ENCODE measurements at places on chromosomes 4 and X.
A peak's percentile ranks its signal among the peaks of the same experiment; 100 is the strongest.

GRCh38 chr4:63814171-63814964 is 594.9 kb downstream of the TECRL start:
- no peak for DNase-seq

DNA sequence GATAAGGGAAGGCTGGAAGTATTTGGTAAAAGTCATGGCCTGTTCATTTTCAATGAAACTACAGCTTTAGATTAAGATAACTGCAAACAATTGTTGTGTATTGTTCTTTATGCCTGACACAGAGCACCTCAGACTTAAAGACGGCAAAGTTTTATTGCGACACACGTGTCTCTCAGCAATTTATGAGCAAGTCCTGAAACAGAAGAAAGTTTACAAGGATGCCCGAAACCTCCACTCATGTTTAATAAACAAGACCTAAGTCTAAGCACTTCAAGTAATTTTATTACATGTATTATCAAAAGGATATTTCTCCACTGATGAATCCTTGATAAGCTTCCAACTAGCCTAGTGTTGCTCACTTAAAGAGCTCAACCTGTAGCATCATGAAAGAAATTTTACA is 51.0 kb downstream of the DHX15 start:
- DNase-seq = no peak

DNA sequence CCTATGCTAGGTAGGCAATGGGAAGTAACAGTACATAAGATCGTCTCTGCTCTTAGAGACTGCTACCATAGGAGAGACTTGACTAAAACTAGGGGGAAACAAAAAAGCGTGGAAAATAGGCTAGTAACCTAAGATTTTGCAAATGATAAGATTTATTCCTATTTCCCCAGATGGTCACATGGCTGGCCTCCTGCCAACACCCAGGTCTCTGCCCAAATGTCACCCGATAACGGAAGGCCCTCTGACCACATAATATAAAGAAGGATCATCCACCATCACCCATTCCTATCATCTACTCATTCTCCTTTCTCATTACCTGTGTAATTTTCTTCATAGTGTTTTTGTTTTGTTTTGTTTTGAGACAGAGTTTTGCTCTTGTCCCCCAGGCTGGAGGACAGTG is 4.7 kb downstream of the LAMP2 start:
- no peak for DNase-seq

DNA sequence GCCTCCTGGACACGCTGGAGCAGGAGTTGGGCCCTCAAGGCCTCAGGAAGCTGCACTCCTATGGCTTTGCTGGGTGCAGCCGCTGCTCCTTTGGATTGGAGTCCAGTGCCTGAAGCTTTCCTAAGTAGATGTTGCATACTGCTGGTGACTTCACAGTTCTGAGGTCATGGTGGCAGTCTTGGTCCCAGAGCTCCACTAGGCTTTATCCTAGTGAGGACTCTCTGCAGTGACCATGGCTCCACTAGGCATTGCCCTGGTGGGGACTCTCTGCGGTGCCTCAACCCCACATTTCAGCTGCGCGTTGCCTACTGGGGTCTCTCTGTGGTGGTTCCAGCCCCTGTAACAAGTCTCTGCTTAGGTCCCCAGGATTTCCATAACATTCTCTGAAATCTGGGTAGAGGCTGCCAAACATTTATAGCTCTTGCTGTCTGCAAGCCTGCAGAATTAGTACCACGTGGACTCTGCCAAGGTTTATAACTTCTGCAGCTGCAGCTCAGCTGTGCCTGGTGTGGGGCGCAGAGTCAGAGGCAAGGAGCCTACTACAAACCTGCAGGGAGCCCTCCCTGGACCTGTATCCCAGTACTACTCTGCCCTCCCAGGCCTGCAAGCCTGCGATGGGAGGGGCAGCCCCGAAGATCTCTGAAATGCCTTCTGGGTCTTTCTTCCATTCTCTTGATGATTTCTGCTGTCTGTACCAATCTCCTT is 46.0 kb upstream of the NFKB1 start:
- no peak for DNase-seq

- DNase-seq = no peak
Measured at GRCh38 chrX:13341491-13342101, 21.7 kb upstream of the ATXN3L start.

DNA sequence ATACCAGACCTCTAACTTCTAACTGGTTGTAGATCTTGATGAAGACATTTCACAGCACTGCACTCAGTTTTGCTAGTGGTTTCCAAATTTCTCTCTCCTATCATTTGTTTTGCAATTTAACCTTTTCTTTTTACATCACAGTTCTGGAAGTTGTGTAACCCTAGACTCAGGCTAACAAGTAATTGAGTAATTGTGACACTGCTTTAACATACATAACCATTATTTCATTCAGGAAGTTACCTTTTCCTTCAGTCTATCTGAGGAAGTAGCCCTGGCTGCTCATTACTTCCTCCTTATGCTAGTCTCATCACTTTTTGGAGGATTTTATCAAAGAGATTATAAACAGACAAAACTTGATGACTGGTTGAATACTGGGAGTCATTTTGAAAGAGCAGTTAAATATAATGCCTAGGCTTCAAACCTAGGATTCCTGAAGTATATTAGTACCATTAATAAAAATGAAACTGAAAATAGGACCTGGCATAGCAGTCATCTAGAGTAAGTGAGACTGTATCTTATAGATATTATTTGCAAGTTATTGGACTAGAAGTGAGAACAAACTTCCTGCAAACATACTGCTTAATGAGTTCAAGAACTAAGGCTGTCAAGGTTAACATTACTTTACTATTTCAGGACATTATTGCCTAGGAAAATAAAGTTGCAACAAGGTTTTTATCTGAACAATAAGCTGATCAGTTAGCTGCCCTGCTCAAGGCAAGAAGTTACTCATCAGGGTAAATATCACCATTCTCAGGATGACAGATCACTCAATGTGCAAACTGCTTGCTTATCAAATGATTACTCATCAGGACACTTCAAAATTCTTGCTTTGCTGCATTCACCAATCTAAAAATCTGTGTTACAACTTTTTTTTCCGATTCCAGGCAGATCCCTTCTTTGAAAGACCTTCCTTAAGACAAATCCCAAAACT is 25.6 kb upstream of the TEX13C start:
- peak; percentile 3 for DNase-seq

GRCh38 chr4:30879855-30880598 is 159.9 kb downstream of the PCDH7 start:
- no peak for DNase-seq

- no peak for DNase-seq
Measured at GRCh38 chrX:149799095-149799714, 17.5 kb downstream of the MAGEA9 start.

GRCh38 chr4:184807256-184807655 is 18.5 kb downstream of the ACSL1 start:
- DNase-seq = no peak

DNA sequence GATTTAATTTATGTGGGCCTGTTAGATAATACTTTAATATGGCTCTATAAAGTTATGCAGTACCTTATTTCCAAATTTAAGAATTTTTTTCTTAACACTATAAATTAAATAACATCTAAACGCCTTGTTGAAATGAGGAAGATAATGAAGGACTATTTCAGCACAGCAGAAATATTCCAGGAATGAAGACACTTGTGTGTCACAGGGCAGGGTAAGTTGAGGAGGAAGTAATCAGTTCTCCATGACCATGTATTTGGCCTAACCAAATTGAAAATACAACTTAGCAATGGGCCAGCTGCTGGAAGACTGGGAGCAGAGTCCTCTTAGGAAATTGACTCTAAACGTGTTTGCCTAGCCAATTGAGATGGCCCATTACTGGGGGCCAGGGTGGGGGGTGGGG is 16.9 kb downstream of the CXCL3 start:
- DNase-seq = no peak

GRCh38 chr4:4852591-4853362 is 6.7 kb upstream of the MSX1 start:
- DNase-seq = no peak

DNA sequence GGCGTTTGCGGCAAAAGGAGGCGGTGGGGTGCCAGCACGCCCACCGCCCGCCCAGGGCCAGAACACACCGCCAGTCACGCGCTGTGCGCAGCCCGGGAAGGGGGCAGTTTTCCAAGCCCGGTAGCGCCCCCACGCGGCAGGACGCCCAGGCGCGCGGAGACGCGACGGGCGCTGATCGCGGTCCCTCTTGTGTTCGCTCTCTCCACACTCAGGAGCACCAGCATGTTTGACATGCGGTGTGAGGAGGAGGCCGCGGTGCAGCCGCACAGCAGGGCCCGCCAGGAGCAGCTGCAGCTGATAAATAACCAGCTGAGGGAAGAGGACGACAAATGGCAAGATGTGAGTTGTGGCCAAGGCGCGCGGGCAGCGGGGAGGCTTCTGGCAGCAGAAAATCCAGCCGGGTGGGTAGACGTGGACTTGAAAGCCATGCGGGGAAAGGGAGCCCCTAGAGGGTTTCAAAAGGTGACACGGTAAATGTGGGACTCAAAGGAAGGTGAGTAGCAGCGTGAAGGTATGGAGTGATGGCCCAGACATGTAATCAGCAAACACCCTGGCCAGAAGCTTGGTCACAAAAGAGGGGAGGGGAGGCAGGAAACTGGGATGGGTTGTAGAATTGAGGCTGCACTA is 104.1 kb downstream of the PHOX2B start:
- no peak for DNase-seq

DNA sequence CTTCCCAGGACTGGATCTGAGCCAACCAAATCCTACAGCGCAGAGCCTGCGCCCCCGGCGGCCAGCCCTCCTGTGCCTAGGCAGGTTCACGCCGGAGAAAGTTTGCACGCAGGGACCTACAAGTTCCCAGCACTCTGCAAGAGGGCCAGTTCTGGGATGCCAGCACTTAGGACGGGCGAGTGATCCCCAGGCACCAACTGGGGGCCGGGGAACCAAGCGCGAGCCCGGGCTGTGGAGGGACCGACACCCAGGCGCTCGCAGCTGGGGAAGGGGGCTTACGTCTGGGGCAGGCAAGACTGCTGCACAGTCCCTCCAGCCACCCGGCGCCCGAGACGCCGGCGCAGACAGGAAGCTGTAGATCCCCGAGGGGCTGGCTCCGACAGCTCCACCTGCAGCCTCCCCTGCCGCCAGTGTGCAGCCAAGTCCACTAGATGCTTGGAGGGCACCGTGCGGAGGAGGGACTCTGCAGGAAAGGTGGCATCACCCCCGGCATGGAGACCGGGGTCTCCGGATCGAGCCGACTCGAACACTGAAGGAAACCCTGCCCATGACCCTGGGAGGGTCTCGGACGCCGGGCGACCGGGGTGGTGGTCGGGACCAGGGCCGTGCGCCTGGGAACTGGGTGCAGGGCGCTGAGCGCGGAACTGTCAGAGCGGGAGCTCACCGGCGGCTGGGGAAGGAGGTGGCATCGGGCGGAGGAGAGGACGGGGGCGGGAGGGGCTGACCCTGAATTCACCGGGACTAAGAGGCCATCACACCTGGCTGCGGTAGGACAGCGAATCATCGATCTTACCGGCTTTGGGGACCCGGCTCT is 566 bp downstream of the CORIN start:
- DNase-seq = no peak

- no peak for DNase-seq
Measured at GRCh38 chrX:20432746-20433387, 166.2 kb upstream of the RPS6KA3 start.

DNA sequence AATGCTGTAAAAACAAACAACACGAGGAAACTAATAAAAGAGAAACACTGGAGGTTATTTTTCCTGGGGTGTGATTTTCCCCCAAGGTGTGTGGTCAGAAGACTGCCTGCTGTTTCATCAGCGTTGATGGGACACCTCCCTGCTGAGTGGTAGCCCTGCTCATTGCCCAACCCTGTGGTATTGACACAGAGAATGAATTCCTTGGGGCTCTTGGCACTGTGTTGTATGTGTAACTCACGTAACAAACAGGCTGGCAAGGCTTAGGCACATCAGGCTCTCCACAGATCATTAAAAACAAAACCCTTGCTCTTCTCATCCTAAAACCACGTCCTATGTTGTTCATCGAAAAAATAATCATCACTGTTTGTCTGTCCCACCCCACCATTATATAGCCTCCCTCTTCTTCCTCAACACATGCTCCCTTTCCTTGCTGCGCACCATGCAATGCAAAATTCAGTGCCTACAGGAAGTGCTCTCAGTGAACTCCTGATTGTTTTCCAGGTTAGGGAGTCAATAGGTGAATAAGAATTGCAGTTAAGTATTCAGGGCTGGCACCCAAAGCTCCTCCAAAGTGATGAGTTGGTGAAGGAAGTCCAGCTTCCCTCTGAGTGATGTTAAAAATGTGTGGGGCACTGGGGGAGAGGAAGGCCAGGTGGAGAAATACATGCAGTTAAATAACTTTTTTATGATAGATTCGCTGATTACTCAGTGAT is 11.4 kb upstream of the PUDP start:
- no peak for DNase-seq

GRCh38 chrX:38211891-38212635 is 8.6 kb downstream of the SRPX start:
- no peak for DNase-seq

GRCh38 chr4:39026096-39026495 is 6.1 kb downstream of the TMEM156 start:
- DNase-seq = no peak

- DNase-seq = no peak
Measured at GRCh38 chr4:70688795-70689231, 481 bp downstream of the UTP3 start.

DNA sequence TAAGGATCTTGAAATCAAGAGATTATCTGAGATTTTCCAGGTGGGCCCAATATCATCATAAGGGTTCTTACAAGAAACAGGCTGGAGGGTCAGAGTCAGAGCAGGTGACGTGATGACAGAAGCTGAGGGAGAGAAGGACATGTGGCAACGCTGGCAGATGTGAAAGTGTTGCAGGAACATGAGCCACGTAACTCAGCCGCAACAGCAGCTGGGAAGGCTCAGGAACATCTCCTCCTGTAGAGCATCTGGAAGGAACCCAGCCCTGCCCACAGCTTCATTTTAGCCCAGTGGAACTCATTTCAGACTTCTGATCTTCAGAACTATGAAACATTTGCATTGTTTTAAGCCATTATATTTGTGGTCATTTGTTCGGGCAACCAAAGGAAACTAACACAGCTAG is 156.3 kb upstream of the VEGFC start:
- no peak for DNase-seq

DNA sequence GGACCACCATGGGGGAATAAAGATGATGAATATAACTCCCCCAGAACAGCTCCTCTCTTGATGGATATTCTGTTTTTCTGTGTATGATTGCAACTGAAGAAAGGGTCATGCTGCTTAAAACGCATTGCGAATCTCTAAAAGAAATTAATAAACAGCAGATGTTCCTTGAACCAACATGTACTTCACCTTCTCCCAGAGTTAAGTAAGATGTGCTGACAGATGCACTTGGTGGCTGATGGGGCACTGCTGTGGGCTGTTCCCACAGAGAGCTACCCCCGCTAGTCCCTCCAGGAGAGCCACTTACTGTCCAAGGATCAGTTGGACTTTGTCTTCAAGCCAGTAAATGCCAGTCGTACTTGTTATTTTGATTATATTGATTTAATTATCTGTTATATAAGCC is 26.3 kb upstream of the C4orf54 start:
- DNase-seq = no peak

GRCh38 chrX:22325096-22325495 is 52.4 kb downstream of the CBLL2 start:
- DNase-seq = no peak

- DNase-seq = no peak
Measured at GRCh38 chr4:17493619-17494018, 18.3 kb downstream of the QDPR start.
